ENCODE measurements at places on chromosomes 4 and X.
A peak's percentile ranks its signal among the peaks of the same experiment; 100 is the strongest.

GRCh38 chr4:152307669-152308068 lies 228.2 kb downstream of the FBXW7 start:
- DNase-seq = no peak

- DNase-seq = no peak
Observed at GRCh38 chr4:108355186-108355901, 186.6 kb upstream of the LEF1 start.

- DNase-seq = no peak
Observed at GRCh38 chr4:39154009-39154408, 28.3 kb upstream of the WDR19 start.

DNA sequence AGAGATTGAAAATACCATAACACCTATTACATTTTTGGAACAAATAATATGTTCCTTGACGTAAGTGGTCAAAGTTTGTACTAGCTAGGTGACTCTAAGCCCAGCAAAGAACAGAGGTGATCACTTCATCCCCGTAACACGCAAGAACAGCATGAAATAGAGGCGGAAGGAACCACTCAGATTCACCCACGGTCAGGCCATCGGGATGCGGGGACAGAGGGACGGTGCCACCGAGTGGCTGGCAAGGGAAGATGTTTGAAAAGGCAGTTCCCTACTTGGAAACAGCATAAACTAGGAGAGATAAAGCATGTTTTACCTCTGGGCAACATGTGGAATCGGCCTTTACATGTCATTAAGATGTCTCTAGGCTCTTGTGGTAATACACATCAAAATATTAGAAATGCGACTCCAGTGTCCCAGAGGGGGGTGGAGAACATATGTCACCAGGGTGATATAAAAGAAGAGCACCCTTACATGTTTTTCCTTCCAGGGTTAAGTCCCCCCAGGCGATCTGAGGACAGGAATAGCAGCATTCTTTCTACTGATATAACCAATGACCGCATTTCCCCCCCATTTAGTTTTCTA lies 84.0 kb downstream of the PHKA2 start:
- peak; percentile 6 for DNase-seq

GRCh38 chrX:43003204-43003565 lies 225.2 kb upstream of the PPP1R2C start:
- no peak for DNase-seq

Data from SK-N-MC (cell line).